ENCODE measurements at places on chromosomes 1 and 21.
A peak's percentile ranks its signal among the peaks of the same experiment; 100 is the strongest.

- no peak for DNase-seq
Observed at GRCh38 chr1:189782295-189782694, 695.4 kb downstream of the BRINP3 start.

GRCh38 chr21:44658913-44659595 lies 1.3 kb downstream of the KRTAP12-3 start:
- no peak for DNase-seq

DNA sequence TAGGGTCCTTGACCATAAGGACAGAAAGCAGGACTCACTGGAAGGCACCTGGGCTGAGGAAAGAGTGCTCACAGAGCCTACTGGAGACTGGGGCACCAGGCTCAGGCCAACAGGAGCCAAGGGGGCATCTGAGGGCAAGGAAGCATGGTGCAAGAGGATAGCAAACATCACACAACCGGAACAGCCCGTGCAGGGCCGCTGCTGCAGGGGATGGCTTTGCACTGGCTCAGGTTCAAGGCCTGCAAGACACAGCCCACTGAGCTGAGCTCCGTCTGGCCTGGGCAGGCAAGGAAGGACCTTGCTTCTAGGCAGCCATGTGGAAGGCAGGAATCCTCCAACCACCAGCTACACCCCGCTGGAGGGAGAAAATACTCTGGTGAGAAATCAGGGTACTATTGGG lies 59.8 kb upstream of the KIF26B start:
- DNase-seq: no peak

- no peak for DNase-seq
Observed at GRCh38 chr1:68233202-68233601, 879 bp upstream of the WLS start.

GRCh38 chr1:51642739-51643142 lies 25.8 kb downstream of the OSBPL9 start:
- no peak for DNase-seq

GRCh38 chr1:200409203-200409760 lies 554 bp downstream of the ZNF281 start:
- peak; percentile 2 for DNase-seq

GRCh38 chr1:193589597-193590040 lies 403.2 kb upstream of the B3GALT2 start:
- DNase-seq: no peak

GRCh38 chr1:70220517-70221237 lies 503 bp upstream of the SRSF11 start:
- no peak for DNase-seq

DNA sequence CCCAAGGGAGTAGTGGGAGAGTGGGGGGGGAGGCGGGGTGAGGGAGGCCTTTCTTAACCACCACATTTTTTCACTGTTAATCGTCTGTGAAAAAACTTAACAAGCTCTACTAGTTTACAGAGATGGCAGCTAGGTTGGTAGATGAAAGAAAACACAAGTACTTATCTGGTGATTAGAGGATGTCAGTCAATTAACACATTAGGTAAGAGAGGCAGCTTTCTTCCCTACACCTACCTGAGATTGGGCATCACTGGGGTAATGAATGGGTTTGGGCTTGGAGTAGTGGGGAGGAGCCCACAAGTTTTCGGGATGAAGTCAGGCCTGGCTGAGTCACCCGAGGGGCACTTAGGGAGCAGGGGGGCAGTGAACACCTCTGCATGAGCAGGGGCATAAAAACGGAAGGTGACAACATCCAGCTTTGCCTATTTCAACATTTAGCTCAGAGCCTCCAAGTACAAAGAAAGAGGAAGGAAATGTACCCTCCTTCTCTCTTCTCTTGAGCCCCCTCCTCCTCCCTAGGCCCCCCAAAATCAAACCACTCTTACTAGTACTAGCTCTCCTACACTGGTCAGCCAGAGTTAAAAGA lies 2.5 kb downstream of the LBR start:
- no peak for DNase-seq

GRCh38 chr1:95002540-95003432 lies 70.0 kb downstream of the ALG14 start:
- no peak for DNase-seq

GRCh38 chr1:47767741-47768100 lies 229.5 kb downstream of the TRABD2B start:
- DNase-seq: no peak

GRCh38 chr1:164633997-164634396 lies 75.0 kb downstream of the PBX1 start:
- DNase-seq: no peak

DNA sequence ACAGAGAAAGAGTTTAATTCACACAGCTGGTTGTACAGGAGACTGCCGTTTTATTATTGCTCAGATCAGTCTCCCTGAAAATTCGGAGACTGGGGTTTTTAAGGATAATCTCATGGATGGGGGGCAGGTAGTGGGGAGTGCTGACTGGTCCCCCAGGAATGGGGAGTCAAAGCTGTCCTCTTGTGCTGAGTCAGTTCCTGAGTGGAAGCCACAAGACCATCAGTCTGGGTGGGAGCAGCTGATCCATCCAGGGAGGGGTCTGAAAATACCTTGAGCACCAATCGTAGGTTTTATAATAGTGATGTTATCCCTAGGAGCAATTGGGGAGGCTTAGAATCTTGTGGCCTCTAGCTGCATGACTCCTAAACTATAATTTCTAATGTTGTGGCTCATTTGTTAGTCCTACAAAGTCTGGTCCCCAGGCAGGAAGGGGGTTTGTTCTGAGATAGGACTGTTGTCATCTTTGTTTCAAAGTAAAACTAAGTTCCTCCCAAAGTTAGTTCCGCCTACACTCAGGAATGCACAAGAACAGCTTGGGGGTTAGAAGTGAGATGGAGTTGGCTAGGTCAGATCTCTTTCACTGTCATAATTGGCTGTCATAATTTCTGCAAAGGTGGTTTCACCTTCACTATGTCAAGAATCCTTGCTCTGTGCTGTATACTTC lies 50.3 kb downstream of the TRAF5 start:
- DNase-seq: no peak

DNA sequence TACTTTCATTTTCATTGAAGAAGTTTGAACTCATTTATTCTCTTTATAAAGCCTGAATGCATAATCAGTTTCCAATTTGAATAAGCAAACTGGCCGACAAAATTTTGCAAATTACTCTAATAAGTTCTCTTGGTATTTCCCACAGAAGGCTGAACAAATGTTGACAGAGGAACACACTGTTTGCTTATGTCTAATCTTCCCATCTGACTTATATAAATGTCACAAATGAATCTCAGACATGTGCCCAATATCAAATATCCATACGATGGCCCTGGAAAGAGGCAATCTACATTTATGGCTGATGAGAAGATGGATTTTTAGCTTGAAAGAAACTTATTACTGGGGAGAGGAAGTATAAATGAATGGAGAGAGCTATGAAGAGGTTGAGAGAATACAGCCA lies 380.6 kb upstream of the ZRANB2 start:
- DNase-seq: no peak

GRCh38 chr1:201268604-201269151 lies 14.6 kb upstream of the PKP1 start:
- no peak for DNase-seq

All from stimulated activated CD4-positive, alpha-beta T cell treated with anti-CD3 and anti-CD28 coated beads, TNF-alpha, amount 100 ng/mL, for 48 hours (primary cell).